ENCODE measurements at places on chromosomes 16 and 17.

GRCh38 chr17:65039336-65039988, 17.1 kb downstream of the GNA13 start:
- no peak for DNase-seq

DNA sequence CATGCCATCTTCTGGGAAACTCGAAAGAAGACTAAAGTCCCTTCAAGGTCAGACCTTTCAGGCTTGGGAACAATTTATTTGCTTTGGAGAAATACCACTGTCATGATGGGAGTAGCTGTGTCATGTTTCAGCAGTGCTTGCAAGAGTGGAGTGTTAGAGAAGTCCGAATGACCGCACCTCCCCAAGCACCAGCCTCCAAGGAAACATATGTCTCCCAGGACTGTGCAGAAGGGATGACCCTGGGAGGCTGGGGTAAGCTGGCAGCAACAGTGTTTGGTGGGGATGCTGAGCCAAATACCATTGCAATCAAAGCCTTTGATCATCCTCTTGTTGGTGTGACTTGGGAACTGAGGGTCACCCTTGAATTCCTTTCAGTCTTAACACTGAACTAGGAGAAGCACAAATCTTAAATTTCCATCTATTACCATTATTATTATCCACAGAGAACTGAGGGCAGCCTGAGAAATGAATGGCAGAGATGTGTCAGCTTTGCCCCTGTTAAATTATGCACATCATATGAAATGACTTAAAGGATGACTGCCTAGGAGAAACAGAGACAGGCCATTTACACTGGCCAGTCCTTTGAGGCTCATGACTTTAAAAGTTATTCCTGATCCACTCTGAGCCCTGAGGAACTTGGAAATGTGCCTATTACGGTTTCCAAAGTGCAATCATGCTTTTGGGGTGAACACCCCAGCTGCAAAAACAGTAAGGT, 244.9 kb downstream of the CA10 start:
- no peak for DNase-seq

DNA sequence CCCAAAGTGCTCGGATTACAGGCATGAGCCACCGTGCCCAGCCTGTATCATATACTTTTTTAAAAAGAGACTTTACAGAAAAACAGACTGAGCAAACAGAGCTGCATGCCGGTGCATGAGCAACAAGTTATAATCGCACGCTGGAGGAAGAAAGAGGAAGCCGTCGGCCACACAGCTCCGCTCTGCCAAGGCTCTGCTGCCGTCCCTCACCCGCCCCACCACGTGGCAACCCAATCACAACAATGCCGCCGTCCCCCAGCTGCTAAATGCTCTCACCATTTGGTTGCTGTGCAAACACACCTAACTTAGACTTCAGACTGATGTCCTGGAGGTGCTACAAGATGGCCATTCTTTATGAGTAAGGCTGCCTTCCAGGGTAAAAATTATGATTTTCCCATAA, 83.5 kb downstream of the ADCY9 start:
- peak; percentile 71 for DNase-seq

- DNase-seq, result no peak
Observed at GRCh38 chr17:42775534-42776098, 2.4 kb downstream of the VPS25 start.

DNA sequence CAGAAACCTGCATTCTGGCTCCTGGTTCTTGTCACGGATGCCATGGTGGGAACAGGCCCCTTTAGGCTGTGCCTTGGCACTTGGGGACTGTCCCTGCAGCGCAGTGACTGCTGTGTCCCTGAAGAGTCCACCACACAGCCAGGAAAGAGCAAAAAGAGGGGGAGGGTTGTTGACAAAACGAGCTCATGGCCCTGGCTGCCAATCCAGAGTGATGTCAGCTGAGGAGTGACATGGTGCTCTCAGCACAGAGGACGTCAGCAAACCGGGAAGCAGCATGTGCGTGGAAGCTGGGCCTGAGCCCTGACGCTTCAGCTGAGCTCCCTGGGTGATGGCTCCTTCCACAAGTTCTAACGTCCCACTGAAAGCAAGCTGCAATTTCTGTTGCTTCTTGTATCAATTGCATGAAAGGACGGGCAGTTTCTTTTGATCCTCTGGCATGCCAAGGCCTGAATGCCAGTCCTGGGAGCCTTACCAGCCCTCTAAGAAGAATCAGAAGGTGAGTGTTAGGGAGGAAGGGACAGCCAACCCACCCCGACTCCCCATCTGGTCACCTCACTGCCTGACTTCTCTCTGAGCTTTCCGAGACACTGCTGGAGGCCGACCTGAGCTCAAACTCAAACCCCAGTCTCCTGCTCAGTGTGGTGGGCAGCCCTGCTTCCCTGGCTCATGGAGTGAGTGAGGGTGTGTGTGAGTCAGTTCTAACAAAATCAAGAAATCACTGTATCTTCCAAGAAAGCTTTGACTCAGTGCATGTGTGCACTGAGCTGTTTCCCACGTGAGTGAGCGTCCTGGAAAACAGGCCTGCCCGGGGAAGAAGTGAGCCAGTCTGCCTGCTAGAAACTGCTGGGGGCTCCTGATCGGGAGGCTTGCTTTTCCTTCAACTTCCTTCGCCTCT, 14.7 kb upstream of the WNT3 start:
- DNase-seq, result no peak

- no peak for DNase-seq
Observed at GRCh38 chr17:14042411-14042810, 26.9 kb upstream of the COX10 start.

DNA sequence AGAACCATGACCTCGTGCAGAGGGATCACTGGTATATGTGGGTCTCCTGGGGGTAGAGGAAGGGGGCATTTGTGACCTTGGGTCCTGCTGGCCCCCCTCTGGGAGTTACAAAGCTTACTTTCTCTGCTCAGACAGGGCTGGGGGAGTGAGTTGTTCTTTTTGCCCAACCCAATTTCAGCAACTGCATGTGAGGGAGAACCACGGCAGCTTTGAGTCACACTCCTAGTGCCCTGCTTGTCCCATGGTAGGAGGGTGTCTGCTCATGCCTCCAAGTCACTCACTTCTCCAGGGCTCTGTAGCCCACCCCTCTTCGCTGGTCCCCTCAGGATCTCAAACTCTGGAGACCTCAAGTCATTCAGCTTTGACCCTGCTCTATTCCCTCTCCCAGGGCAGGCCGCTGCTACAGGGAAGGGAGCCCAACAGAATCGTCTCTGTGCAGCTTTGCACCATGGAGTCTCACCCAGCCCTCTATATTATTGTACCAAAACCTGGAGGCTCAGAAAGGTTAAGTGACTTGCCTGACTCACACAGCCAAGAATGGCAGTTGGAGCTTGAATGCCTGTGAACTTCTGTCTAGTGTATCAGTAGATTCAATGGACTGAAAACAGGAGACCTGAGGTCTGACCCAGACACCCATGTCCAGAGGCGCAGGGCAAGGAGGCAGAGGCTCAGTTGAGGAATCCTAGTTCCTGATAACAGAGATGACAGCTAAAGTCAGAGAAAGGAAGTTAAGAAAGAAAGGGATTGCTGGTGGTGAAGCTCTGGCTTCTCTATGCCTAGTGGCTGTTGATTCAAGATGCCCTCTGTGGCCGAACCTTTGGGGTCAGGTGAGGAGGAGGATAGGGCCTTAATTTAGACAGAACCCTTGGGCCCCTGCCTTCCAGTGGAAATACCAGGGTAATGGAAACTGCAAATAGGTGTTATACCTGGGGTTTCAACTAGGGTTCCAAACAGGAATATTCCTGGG, 14.6 kb upstream of the ETV4 start:
- no peak for DNase-seq

DNA sequence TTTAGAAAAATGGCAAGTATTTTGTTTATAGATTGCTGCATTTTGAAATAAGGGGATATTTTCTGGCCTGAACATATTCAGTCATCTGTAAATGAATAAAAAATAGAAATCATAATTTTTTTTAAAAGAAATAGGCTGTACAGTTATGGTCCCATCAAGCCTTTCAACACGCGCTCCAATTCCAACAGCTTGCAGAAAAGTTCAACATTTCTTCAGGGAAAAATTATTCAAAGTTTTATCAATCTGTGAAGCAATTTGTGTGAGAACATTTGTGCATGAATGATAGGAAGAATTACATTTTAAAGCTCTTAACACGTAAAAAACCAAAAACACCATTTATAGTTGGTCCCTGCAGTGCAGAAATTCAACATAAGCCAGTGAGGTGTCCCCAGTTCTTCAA, 50.7 kb upstream of the SLC25A19 start:
- no peak for DNase-seq

- no peak for DNase-seq
Observed at GRCh38 chr17:67855504-67856324, 30.4 kb downstream of the BPTF start.

- DNase-seq, result no peak
Observed at GRCh38 chr17:71183066-71183660, 937.7 kb upstream of the SOX9 start.

- no peak for DNase-seq
Observed at GRCh38 chr17:3867606-3868005, 21.6 kb upstream of the NCBP3 start.

GRCh38 chr16:881219-882097, 80.9 kb upstream of the GNG13 start:
- no peak for DNase-seq

DNA sequence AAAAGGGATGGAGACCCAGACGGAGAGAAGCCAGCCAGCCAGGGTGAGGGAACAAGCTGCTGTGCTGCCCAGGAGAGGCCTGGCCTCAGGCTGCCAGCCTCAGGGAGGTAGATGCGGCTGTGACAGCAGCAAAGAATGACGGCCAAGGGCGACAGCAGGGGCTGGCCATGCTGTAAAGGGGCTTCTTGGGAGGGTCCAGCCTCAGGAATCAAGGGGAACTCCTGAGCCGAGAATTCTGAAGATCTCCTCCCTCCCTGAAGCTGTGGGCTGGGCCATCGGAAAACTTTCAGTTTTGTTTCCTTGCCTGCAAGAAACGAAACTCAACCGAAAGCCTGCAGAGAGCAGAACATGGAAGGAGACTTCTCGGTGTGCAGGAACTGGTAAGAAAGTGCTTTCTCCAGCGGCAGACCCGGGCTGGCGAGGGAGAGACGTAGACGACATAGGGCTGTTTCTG, at the start of gene XAF1:
Gene XAF1 (plus strand): TSS at position 316 of the 454 bp plus-strand sequence. CDS start 33 bp downstream, at position 349.
- no peak for DNase-seq

DNA sequence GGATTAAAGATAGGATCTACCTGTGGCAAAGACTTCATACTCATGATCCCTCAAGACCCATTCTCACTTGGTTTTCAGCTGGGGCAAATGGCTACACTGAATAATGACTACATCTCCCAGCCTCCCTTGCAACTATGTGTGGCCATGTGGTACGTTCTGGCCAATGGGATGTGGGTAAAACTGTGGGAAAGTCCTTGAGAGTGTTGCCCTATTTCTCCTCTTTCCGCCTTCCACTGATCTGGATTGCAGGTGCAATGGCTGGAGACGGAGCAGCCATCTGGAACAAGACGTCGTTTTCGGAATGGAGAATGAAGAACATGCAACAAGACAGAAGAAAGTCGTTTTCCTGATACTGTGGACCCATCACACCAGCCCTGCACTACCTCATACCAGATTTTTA, 48.5 kb downstream of the HAPSTR1 start:
- no peak for DNase-seq

DNA sequence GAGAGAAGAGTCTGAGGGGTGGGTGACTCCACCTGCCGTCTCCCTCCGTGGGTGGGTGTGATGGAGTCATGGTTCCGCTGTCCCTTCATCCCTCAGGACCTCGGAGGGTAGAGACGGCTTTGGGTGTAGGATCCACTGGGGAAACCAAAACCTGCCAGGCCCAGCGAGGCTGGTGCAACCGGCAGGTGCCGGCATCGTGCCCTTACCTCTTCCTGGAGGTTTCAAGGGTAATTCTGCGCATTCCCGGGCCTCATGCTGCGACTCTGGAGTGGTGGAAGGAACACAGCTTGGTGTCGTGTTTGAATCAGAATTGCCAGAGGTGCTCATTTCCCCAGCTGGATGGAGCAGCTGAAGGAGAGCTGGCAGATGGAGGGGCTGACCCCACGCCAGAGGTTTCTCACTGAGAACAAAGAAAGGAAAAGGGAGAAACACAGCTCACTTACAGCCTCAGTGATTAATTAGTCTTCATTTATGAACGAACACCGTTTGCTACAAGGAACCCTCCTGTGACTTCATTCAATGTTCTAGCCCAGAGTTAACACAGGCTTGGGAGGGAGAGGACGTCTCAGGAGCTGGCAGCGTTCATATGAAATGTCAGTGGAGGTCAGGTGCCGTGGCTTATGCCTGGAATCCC, 16.3 kb upstream of the ATP2A3 start:
- no peak for DNase-seq

Data from posterior cingulate gyrus (tissue), 11 donors.